ENCODE measurements at places on chromosomes 1 and 21. TPM values are rescaled to one million over a fixed set of nuclear protein-coding genes. Genes with fewer than 3 reads are reported as not detected.

Gene TMEM53
- 2.3 TPM for total RNA-seq

Gene CLIC6
- total RNA-seq = not detected

Gene LRRN2
- total RNA-seq = 0.82 TPM

Gene PLPPR5
- total RNA-seq = not detected

Data from NCI-H460 (cell line).